B cell (primary cell): ENCODE measurements at places on chromosomes 7 and 10. TPM values are rescaled to one million over a fixed set of nuclear protein-coding genes. Genes with fewer than 3 reads are reported as not detected.

Gene GSDME
- 10.6 and 11.9 TPM in 2 replicates for total RNA-seq

Gene TMEM72
- not detected in 2 replicates for total RNA-seq

Gene C7orf57
- total RNA-seq: not detected in 2 replicates

Gene CCT6A
- total RNA-seq: 71.3 and 79.0 TPM in 2 replicates

Gene FOXI2
- total RNA-seq: not detected in 2 replicates

Gene STMP1
- total RNA-seq: 30.3 and 33.5 TPM in 2 replicates

Gene PIP
- not detected in 2 replicates for total RNA-seq

Gene TMEM229A
- total RNA-seq: not detected in 2 replicates

Gene OR2A14
- total RNA-seq: not detected in 2 replicates

Gene VAX1
- not detected in 2 replicates for total RNA-seq
